Cardiac fibroblast (primary cell): ENCODE measurements at places on chromosomes 1 and 21.

DNA sequence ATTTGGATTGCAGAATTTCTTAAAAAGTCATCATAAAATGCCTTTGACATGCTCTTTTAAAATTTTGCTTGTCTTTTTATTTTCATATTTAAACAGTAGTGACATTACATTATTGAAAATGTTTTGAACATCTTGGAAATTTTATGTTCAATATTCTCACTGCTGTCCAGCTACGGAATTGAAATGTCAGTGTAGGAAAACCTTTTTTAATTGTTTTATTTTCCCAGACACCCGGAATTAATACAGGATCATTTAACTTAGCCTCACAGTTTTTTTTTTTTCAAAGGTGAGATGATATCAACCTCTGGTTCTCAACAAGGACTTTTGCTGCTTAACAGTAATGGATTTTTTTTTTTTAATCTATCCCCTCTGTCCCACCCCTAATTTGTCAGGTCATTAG lies 4.1 kb downstream of the RBM15 start:
- DNase-seq, result no peak

- DNase-seq, result no peak
Measured at GRCh38 chr1:112027696-112028095, 38.2 kb upstream of the KCND3 start.

DNA sequence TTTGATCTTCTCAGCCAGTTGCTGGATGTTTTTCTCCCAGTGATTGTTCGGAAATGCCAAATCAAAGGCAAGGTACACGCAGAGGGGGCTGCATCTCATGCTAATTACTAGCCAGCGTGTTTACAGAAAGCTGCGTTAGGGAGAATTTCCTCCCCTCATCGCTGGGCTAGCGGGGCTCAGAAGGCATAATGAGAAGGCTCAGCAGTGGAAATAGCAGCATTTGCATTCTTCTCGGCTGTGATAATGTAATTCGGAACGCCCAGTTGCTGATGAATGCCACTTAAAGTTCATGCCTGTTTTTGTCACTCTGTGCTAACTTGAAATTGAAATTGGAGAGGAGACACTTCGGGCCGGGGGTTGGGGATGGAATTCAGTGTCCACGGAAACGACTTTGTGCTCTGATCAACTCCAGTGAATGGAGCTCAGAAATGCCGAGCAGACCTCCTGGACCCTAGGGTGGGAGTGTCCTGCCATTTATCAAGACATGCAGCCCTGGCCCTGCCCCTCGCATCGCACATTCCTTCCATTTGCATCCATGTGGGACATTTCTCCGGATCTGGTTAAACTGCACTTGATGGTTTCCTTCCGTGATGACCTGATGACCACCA lies 313.4 kb upstream of the C1orf174 start:
- no peak for DNase-seq

DNA sequence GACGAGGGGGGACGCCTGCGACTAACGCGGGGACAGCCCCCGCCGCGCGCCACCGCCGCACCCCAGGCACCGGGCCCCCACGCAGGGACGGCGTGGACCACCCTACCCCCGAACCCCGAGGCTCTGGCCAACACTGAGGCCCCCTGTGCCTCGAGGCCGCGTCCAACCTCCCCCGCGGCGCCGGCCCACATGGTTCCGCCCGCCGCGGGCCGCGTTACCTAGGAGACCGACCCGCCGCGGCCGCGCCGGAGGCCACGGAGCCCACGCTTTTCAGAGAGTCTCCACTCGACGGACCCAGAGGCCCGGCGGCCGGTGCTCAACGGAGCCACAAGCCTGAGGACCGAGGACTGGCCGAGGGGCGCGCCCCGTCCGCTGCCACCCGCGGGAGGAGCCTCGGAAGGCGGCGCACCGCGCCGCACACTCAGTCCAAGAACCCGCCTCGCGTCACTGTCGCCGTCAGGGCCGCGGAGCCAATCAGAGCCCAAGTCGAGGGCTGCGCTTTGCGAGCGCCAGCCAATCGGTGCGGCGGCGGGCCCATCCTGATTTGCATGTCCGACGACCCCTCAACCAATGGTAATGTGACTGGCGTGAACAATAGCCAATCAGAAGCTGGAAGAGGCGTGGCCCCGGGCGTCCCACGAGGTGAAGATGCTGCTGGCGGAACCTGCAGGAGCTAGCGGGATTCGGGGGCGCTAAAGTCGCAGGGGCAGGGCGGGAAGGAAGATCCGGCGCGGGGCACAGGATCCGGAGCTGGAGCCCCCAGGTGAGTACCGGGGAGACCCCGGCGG lies at the start of gene NPHP4:
Gene NPHP4, minus strand, starts transcription at position 400 of the 788 bp plus-strand sequence. CDS start 6,136 bp downstream, outside the sequence.
- DNase-seq, result peak; percentile 100

DNA sequence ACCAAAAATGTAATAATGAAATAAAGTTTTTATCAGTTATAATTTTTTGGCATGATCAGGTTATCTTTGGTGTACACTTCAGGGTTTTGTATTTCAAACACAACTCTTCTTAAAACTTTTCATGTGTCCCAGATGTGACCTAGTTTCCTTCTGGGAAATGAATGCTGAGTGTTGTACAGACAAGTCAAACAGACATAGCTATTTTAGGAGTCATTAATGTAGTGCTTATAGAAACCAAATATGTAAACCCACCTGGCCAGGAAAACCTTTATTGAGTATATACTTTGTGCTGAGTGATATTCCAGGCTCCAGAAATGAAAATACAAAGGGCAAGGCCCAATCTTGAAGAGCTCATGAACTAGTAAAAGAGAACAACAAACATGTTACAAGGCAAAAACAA lies 25.9 kb upstream of the HOOK1 start:
- no peak for DNase-seq

GRCh38 chr1:101567582-101568189 lies 330.9 kb downstream of the S1PR1 start:
- DNase-seq, result peak; percentile 47

- no peak for DNase-seq
Measured at GRCh38 chr1:10556430-10557005, 81.8 kb downstream of the PEX14 start.

DNA sequence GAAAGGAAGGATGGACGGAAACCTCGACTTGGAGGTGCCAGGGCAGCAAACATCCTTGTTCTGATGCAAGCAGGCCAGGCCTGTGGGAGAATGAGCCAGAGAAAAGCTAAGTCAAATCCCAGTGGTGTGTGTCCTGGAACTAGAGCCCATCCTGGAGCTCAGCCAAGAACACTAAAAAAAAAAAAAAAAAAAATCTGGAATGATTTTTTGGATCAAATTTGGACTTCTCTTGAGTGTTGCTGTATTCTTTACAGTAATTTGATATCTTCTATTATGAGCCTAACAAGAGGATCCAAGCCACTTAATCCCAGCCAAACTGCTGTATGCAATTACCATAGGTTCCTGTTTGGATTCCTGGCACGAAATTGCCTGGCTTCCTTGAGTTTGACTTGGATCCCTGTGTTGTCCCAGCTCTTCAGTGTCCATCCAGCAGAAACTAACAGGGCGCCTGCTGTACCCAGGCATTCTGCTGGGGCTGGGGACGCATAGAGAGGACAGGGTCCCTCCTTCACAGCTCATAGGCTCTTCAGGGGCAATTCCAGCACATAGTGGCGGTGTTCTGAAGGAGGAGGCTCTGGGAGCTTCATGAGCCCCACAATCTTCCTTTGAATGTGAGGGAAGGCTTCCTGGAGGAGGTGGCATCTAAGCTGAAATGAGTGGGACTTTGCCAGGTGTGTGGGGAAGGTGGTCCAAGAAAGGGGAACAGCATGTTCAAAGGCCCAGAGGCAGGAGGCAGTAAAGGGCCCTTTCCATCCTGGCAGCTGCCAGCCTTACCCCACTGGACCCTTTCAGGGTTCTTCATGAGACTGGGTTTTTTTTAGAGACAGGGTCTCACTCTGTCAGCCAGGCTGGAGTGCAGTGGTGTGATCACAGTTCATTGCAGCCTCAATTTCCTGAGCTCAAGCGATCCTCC lies 24.7 kb downstream of the EPHX1 start:
- peak; percentile 97 for DNase-seq

GRCh38 chr21:45390831-45391742 lies 13.9 kb upstream of the COL18A1 start:
- DNase-seq, result no peak

GRCh38 chr1:6162773-6163172 lies 17.3 kb downstream of the CHD5 start:
- no peak for DNase-seq

- no peak for DNase-seq
Measured at GRCh38 chr1:236122176-236122575, 20.2 kb upstream of the GPR137B start.

GRCh38 chr1:166165661-166166328 lies 1.0 kb downstream of the FAM78B start:
- DNase-seq, result no peak

DNA sequence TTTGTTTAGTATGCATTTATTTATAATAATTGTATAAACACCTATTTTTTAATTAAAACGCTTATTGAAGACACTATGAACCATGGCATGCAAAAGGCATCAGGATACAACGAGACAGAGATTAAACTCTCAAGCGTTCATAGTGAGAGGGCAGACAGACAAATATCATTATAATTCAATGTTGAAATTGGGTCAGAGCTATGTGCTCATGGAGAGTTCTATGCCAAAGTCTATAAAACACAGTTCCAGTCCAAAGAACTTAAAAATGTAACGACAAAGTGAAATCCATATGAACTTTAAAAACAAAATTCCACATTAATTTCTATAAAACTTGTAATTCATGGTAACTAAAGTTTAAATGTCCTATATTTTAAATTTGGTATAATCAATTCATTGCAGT lies 724.0 kb downstream of the LTN1 start:
- no peak for DNase-seq

DNA sequence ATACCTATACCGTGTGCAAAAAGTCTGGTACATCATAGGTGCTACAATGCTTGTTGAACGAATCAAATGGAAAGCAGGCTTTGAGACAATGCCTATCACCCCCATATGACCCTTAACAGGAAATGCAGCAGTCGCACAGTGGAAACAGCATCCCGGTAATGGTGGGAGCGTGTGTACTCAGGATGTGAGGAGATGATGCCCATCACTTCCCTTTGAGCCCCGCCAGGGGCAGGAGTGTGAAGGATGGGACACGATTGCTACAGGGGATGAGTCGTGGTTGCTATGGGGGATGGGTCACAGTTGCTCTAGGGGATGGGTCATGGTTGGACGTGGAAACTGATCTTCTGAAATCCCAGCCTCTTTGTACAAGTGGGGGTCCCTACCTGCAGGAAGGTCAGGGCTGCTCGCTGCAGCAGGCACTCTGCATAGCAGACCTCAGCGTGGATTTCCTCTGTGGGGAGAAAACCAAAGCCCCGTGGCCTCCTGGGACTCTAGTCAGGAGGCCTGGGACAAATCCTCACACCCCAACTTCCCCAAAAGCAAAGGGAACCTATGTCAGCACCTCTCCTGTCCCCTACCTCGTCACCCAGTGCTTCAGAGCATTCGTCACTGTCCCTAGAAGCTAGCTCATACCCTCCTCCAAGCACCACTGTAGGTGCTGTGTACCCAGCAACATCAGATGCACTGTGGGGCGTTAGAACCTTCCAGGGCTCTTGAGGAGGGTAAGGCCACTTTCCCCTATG lies 19.3 kb downstream of the TTC39A start:
- DNase-seq, result peak; percentile 33

GRCh38 chr1:229221106-229222019 lies 49.5 kb upstream of the RAB4A start:
- DNase-seq, result peak; percentile 59

DNA sequence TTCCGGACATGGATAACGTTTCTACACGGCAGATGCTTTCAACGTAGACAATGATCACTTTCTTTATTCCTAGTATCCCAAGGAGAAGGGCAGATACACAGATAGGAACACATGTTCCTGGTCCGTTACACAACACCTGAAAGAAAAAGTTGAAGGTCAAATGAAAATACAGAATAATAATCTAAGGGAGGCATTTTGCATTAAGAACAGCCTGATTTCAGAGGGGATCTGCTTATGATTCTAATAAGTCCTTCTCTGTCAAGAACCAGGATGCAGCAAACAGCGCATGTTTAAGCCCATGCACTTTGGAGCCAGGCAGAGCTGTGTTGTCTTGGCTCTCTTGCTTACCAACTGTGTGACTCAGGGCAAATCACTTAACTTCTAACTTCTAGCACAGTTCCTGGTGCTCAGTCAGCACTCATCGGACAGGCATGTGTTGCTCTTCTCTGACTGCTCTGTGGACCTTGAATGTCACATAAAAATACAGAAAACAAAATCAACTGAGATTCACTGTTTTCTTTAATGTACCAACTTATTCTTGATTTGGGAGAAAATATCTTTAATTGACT lies 56.3 kb upstream of the CNN3 start:
- DNase-seq, result peak; percentile 77

- no peak for DNase-seq
Measured at GRCh38 chr1:203059485-203059884, 26.3 kb downstream of the MYOG start.

DNA sequence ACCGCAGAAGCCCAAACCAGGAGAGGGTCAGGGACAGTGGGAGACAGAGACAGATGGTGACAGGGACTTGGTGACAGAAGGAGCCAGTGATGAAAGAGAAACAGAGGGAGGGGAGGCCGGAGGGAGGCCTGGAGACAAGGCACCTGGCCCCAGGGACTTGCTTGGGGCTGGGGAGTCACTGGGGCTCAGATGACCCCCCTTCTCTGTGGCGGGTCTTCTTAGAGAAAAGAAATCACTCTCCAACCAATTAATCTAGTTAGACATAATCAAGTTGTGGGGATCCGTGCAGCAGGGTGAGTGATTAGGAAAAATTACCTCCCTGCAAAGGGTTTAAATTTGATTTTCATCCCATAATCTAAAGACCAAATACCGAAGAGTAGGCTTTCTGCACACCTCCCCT lies 519.8 kb downstream of the PTPRU start:
- DNase-seq, result no peak

- no peak for DNase-seq
Measured at GRCh38 chr1:942411-942821, 16.6 kb downstream of the NOC2L start.

DNA sequence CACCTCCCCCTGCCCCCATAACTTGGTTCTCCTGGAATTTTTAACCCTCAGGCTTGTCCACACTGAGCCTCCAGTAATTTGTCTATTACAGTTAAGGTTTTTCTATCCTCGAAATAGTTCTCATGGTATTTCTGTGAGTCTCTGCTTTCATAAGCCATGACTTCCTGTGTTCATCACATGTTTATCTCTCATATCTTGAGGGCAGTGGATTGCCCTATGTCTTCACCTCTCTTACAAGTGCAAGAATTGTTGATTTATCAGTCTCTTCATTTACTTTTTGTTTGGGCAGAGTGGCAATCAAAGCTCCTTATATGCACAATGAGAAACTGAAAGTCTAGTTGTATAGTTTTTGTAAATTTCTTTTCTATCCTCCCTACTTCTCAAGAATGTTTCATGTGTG lies 328.4 kb downstream of the PLA2G4A start:
- DNase-seq, result no peak

- DNase-seq, result peak; percentile 91
Measured at GRCh38 chr21:43667191-43667904, 8.0 kb downstream of the RRP1B start.

DNA sequence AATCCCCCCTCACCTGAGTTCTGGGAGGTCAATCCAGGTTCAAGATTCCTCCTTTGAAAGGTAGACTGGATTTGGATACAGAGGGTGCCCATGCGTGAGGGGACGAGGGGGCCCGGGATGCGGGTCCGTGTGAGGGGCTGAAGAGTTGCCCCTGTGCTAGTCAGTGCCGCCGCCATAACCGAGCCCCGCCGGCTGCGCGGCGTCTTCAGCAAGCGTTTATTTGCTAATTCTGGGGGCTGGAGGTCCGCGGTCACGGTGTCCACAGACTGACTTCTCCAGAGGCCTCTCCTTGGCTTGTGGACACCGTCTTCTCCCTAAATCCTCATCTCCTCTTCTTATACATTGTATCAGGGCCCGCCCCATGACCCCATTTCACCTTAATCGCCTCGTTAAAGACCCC lies 20.9 kb upstream of the SAMD11 start:
- DNase-seq, result no peak

- peak; percentile 55 for DNase-seq
Measured at GRCh38 chr1:46197964-46198811, at the start of gene POMGNT1. POMGNT1 (minus strand) TSS chr1:46198434; CDS start chr1:46197821, 613 bp downstream.
